Brain (organoid and tissue), 16 donors: ENCODE measurements at places on chromosomes 2 and 18.
A peak's percentile ranks its signal among the peaks of the same experiment; 100 is the strongest.

DNA sequence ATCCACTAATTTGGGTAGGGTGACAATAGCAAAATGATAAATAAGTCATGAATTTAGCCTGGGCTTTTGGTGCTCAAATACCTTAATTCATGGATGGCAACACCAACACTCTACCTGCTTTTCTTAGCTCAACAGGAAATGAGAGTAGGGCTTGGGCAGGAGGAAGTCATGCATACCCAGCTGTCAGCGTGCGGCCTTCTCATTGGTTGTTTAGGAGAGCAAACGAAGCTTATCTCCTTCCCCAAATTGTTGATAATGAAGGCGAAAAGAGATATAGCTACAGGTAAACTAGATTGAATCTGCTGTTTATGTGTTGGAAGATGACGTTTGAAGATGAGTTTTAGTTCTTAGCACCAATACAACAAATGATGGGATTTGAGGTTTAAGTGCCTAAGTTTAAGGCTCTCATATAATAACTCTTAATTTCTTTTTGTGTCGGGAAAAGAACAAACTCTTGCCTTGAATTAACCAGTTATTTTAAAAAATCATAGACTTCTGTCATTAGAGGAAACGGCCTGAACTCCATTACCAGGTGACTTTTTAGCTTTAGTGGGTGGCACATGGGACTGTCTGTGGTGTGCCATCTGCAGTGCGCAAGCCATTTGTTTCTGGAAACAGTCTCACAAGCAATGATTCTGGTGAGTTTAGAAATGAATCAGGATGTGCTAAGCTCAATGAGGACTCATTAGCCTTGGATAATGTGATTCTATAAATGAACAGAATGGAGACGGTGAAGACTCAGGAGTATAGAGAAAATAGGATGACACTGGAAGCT is 19.8 kb downstream of the MAP4K4 start:
- no peak for DNase-seq

GRCh38 chr2:168699844-168700417 is 102.5 kb upstream of the NOSTRIN start:
- peak; percentile 66 for DNase-seq

- DNase-seq, result peak; percentile 81
Observed at GRCh38 chr2:160429248-160430000, 64.2 kb downstream of the RBMS1 start.

DNA sequence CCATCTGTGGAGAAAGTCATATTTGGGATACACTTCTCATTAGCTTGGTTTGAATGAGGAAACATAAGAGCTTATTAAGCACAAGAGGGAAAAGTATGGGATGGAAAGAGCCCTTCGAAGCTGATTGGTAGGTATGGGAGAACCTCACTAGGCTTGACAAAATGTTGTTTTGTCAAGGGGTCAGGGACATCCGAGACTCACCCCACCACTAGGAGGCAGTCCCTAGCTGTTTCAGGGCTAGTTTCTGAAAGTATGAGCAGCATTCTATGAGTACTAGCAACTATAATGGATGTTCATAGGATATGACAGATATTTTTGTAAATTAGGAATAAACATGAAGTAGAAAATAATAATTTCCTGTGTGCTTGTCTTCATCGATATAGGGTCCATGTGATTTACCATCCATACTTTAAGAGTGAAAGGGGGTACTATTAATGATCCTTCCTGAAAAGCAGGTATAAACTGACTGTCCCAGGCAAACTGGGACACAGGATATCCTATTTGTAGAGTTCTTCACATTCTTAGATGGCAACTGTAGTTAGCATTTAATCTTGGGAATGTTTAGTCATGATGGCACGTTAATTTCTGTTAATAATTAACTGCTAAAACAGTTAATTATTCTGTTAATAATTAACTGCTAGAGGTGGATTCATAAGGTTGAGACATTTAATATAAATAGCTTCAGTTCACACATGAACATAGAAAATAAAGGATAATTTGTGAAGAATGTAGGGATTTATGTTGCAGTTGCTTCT is 28.4 kb downstream of the OTX1 start:
- no peak for DNase-seq

DNA sequence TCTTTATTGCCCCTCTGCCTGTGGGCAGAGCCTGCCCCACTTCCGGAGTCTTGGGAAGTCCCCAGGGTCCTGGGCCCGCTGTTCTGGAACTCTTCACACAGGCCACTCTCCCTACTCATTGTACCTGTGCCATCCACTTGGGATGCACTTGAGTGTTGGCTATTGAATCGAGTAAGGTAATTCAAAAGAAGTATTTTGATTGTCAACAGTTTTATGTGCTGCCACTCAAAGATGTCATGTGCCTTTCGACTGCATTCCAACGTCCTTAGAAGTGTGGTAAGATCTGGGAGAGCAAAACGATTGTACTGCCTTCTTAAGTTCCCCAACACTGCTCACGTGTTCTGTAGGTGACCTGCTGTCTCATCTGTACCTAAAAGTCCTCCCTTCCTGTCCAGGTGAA is 77.0 kb upstream of the SMIM21 start:
- DNase-seq, result no peak

GRCh38 chr2:151241224-151241623 is 20.4 kb downstream of the RBM43 start:
- no peak for DNase-seq

- DNase-seq, result peak; percentile 62
Observed at GRCh38 chr18:27750014-27750413, 426.9 kb downstream of the CDH2 start.

GRCh38 chr2:71449343-71449742 is 4.0 kb upstream of the DYSF start:
- no peak for DNase-seq

DNA sequence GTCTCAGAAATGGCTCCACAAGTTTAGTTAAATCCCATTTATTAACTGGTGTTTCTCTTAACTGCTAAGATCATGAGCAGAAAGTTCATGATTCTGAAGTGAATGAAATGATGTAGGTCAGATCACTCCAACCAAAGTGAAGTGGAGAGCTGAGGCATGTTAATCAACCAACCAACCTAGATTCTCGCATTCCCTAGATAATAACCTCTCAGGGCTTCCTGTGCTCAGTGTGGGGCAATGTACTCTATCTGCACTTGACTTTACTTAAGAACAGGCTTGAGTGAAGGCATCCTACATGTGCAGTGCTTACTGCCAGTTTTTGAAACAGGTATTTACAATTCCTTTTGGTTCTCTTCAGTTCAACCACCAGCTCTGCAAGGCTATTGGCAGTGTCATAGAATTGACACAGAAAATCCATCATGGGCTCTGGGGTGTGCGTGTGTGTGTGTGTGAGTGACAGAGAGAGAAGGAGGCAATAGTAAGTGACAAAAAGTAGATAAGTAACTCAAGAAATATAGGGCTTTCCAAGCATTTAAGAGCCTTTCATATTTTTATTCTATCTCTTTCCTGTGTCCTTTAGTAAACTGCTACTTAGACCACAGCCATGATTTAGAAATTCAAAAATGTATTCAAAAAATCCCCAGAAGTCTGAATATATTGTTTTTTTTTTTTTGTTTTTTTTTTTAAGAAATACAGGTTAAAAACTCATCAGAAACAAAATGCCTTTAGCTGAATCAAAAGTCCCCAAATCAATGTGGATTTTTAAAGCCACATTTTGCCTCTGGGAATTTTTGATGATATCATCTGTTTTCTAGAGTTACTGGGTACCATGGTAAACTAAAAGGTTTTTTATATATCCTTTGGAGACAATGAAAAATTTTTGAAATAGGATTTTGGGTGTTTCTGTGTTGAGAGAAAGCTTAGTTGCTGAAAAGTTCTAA is 28.6 kb downstream of the DOCK10 start:
- no peak for DNase-seq

DNA sequence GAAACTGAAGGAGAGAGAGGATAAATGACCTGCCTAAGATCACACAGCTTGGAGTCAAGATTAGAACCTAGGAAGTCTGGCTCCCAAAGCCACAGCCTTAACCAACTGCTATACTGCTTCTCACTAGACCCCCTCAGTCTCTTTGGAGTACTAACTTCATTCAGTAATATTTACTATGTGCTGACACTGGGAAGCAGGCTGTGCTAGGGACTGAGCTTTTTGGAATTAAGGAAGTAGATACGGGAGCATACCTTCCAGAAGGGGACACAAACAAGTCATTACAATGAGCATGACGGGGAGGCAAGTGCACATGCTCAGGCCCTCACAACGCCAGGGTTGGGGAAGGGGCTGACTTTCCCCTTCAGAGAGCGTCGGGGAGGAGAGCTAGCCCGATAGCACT is 97.7 kb downstream of the INO80D start:
- no peak for DNase-seq

DNA sequence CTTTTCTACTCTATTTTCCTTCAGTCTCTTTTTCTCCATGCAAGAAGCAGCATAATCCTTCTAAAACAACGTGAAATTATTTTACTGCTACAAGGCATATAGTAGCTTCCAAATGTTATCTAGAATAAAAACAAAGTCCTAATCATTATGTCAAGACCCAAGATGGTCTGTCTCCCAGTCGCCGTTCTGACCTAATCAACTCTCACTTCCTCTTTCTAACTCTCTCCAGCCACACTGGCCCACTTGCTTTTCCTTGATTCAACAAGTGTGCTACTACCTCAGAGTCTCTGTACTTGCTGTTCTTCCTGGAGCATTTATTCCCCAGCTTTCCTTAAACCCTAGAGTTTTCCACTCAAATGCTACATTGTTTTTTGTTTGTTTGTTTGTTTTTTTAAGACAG is 1491.2 kb downstream of the LRP1B start:
- no peak for DNase-seq

DNA sequence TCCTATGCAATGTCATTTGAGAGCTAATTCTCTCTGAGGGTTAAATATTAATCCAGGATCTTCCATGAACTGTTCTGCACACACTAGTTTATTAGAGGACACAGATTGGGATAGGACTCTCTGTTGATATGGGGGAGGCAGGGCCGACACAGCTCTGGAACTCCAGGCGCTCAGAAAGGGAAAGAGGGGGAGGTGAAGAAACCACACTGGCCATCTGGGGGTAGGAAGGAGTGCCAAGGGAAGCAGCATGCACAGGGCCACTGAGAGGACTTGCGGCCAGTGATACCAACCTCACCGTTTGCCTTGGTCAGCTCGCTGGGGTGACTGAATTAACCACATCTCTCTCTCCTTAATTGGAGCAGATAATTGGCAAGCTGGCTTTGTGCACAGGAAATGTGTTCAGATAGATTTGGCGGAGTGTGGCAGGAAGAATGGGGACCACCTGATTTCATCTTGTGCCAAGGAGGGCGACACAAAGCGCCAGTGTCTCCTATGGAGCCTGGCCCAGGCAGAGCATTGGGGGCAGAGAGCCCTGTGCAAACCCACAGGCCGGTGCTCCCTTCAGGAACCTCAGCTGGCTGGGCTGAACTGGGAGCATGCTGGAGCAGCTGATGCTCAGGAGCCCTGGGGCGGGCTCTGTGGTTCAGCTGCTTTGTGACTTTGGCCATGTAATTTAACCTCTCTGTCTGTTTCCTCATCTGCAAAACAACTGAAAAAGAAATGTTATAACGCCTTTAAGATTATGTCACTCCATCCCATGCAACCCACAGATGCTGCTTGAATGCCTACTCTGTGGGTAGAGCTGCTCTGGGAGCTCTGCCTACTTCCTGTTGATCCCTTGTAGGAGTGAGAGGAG is 114.7 kb upstream of the STON1 start:
- peak; percentile 78 for DNase-seq

- peak; percentile 63 for DNase-seq
Observed at GRCh38 chr2:55718165-55719008, 24.7 kb upstream of the PNPT1 start.

- DNase-seq, result no peak
Observed at GRCh38 chr2:185215497-185215896, 523.1 kb upstream of the FSIP2 start.

- DNase-seq, result no peak
Observed at GRCh38 chr2:29065068-29065811, 9.1 kb downstream of the PCARE start.

GRCh38 chr2:178825183-178825582 is 18.0 kb upstream of the TTN start:
- no peak for DNase-seq

DNA sequence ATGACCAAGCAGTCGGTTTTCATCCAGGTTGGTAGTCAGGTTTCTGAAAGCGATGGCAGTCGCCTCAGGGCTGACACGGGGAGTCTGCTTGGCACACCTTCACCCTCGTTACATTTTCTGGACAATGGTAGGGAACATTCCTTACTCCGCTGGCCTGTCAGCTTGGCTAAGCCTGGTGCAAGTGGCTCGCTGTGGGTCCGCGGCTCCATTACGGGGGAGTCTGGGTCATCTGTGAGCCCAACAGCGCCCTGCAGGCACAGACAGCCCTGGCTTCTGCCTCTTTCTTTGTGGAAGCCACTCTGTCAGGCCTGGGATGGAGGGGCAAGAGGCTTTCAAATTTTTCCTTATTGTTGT is 95.6 kb downstream of the HDAC4 start:
- no peak for DNase-seq

- no peak for DNase-seq
Observed at GRCh38 chr2:168658706-168659105, 143.7 kb upstream of the NOSTRIN start.

DNA sequence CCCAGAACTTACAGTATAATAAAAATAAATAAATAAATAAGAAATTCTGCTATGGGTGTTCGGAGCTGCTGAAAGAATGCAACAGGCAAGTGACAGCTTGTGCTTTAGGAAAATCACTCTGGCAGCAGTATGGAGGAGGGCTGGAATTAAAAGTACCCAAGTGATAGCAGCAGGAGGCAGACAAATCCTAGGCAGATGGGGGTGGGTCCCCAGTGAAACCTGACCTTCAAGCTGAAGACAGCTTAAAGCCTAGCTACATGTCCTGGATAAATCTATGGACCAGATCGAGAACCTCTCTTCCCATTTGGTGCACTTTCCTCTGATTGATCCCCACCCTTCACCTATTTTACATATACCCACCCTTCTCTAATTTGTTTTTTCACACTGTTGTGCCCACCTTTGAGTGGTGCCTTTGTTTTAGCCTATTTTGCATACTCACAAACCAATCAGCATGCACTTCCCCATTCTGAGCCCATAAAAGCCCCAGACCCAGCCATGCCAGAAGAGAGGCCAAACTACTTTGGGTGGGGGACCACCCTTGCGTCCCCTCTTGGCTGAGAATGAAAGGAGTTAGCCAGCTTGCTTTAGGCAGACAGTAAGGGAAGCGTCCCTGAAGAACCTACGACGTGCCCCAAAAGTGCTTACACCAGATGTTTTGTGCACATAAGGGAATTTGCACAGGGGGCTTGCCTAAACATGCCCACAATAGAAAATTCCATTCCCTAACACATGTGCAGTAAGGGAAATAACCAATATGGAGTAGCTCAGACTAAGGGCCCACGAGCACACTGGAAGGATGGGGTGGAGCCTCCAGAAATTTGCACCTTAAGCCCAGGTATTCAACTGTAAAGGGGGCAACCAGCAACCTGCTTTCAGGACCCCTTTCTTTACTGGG is 3.0 kb downstream of the METTL8 start:
- DNase-seq, result no peak

DNA sequence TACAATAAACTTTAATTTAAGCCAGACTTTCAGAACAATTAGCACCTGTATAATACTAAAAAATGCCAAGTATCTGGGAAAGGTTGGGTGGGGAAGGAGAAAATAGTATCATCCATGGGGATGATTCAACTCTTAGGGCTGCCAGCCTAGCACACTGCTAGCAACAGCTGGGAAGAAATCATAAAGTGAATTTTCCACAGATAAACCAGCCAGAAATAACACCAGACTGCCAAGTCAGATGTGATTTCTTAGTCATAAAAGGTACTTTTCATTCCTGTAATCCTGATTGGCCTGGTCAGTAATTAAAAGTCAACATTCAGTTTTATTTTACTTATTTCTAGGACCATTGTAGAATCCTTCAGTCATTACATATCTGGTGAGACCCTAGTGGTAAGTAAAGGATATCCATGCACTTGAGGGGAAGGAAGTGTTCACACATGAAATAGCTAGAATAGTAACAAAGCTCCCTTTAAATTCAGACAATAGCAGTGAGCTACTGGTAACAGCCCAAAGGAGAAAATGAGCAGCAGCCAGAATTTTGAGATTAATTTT is 59.4 kb downstream of the LIMS1 start:
- no peak for DNase-seq
